ENCODE measurements at places on chromosomes 3 and 15. TPM values are rescaled to one million over a fixed set of nuclear protein-coding genes. Genes with fewer than 3 reads are reported as not detected.

DNA sequence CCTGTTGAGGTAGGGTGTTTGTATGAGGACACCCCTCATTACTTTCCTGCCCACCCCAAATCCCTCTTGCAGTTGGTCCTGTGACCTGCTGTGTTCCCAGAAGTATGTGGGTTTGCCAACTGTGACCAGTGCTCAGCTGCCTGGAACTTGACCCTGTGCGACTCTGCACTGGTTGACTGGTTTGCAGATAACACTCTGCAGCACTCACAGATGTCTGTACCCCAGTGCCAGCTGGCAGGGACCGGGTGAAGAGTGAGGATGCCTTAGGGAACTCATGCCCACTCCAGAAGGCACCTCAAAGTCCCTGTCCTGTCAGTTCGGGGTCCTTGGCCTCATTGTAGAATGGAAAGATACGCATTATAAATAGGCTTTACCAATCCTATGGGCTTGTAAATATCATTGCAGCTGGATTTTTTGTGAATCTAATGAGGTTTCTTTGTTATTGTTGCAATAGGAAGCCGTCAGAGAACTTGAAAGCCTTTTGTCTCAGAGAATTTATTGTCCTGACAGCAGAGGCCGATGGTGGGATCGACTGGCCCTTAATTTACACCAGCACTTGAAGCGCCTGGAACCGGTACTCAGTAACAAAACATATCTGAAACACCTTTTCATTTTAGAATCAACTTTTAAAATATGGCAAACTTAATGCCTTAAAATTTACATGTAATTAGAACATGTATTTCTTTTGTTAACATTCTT lies 18.2 kb downstream of the FAN1 start:
- DNase-seq: no peak

DNA sequence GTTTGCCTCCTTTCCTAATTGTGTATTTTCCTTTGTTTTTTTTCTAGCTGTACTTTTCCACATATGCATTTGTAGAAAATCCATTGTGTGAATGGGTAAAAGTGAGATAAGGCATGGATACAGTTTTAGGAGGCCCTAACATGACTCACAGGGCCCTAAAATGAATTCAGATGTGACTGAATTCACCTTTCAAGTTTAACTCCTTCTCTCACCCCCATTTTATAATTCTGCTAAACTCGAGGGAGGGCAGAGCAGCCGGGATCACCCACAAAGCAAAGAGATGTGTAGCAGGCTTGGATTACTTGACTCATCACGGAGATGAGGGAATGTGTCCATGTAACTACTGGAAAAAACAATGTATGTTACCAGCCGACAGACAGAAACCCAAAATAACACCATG lies 59.9 kb downstream of the FOXP1 start:
- DNase-seq: no peak

GRCh38 chr15:78023865-78024518 lies 53.5 kb downstream of the TBC1D2B start:
- peak; percentile 59 for DNase-seq

Gene MCF2L2
- total RNA-seq: 2.0 TPM

Gene SI
- not detected for total RNA-seq

GRCh38 chr15:71437919-71438318 lies 322.6 kb downstream of the THSD4 start:
- DNase-seq: no peak

GRCh38 chr3:94226078-94226477 lies 163.2 kb downstream of the NSUN3 start:
- DNase-seq: no peak

- DNase-seq: peak; percentile 57
Measured at GRCh38 chr3:42247576-42248027, 18.4 kb downstream of the CCK start.

Gene CLRN1
- not detected for total RNA-seq

- DNase-seq: no peak
Measured at GRCh38 chr3:170634663-170635384, 48.9 kb upstream of the SLC7A14 start.

DNA sequence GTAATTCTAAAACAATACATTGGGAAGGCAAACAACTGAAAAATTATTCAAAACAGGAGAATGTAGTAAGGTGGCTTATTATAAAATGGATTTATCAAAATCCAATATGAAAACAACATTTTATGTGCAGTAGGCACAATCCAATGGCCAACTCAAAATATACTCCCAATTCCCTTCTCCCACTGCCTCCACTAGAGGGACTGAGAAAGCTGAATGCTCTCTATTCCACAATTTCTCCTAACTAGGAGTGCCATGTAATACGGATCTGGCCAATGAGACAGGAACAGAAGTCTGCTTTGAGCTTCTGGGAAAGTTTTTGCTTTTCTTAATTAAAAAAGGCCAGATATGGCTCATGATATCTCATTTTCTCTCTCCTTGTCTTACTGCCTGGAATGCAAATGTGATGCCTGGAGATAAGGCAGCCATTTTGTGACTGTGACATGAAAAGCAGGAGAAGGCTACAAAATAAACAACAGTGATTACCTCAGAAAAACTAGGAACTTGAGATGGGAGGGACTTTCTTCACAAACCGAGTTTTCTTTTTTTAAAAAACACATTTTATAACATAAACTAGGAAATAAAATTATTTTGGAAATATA lies 18.8 kb upstream of the VGLL4 start:
- no peak for DNase-seq

DNA sequence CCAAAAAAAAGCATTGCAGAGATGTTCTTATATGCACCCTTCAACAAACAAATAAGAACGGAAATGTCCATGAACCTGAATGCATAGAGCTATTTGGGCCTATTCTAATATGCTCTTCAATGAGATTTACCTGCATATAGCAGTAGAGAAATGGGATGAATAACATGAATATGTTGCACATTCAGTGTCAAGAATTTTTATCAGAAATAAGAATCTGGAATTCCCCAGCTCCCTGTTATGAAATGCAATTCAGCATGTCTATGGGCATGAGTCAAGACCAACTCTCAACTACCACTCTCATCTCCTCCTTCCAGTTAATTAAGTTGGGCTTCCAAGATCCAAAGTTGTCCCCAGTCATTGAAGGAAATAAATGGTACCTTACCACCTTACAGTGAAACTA lies 133.7 kb upstream of the ALCAM start:
- DNase-seq: no peak

DNA sequence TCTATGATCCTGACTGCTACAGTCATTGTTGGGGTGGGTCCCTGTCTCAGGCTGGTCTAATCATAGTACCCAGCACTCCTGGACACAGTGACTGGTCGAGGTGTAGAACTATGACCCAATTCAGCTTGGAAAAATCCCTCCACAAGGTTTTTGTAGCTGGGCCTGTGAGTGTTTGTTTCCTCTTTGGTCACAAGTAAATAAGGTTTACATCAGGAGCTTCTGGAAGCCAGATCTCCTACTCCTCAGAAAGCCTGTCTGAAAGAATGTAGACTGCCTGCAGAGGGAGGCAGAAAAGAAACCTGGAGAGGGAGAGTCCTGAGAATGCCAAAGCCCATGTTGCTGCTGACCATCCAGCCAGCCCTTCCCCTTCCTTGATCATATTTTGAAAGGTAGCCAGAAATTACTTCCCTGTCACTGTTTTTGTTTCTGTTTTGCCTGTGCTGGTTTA lies 123.2 kb downstream of the RAP2B start:
- no peak for DNase-seq

Gene TM4SF1
- total RNA-seq: 195 TPM

DNA sequence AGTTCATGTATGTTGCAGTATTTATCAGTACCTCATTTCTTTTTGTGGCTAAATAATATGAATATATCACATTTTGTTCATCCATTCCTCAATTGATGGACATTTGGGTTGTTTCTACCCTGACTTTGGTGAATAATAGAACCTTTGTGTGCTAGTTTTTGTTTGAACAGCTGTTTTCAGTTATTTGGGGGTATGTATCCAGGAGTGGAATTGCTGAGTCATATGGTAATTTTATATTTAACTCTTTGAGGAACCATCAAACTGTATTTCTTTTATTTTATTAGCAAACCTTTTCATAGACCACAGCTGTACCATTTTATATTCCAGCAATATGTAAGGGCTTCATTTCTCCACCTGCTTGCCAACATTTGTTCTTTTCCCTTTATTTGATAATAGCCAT lies 38.4 kb upstream of the RBM5 start:
- no peak for DNase-seq

DNA sequence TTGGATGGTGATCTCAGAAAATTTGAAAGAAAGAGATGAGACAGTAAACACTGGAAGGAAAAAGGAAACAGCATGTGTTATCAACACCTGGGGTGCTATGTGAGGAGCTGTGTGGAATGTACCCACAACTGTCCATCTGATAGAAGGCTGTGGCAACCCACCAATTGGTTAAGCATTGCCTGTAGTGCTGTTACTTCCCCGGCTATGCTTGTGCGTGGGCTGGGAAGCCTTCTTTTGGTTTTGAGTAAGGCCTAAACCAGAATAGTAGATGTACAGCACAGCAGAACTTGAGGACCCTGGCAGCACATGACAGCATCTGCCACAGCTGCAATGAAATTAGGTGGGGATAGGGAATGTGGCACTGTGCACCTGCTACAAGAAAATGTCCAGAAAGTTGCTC lies 184.5 kb downstream of the FHIT start:
- DNase-seq: no peak

Gene USP3
- total RNA-seq: 42.2 TPM

GRCh38 chr15:100094127-100094510 lies 247.7 kb downstream of the ADAMTS17 start:
- DNase-seq: no peak

- DNase-seq: no peak
Measured at GRCh38 chr3:331881-332280, 135.3 kb downstream of the CHL1 start.
